ENCODE measurements at places on chromosomes 11 and 22.

- no peak for DNase-seq
Observed at GRCh38 chr11:2530855-2531200, 86.0 kb downstream of the KCNQ1 start.

DNA sequence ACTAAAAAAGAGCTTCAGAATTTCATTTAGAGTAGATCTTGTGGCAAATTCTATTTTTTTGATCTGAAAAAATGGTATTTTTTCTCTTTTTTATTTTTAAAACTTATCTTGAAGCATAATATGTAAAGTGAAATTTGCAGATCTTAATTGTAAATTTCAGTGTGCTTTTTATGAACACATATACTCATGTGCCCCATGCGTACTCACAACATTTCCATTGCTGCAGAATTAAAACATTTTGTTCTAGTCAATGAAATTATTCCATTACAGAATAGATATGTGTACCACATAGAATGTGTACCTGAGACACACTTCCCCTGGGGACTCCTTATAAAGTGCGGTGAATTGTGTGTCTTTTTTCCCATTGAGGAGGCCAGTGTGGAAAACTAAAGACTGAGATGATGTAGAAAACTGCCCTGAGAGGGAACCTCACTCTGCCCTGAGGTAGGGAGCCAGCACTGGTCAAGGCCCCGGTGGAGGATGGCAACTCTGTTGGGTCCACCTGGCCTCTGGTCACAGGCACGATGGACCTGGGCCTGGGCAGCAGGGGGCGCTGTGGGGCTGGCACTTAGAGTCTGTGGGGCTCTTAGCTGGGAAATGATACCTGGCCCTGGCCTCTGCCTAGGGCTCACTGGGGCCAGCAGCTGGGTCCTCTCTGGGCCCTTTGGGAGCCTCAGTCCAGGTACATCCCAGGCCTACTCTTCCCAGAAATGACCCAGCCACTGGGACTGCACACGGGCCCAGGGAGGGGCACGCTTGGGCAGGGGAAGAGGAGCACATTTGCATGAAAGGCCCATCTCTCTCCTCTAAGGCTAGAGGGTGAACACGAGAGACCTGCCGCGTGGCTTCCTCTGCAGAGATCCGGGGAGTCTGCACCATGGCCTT is 77.9 kb upstream of the TOP3B start:
- DNase-seq: peak; percentile 42

DNA sequence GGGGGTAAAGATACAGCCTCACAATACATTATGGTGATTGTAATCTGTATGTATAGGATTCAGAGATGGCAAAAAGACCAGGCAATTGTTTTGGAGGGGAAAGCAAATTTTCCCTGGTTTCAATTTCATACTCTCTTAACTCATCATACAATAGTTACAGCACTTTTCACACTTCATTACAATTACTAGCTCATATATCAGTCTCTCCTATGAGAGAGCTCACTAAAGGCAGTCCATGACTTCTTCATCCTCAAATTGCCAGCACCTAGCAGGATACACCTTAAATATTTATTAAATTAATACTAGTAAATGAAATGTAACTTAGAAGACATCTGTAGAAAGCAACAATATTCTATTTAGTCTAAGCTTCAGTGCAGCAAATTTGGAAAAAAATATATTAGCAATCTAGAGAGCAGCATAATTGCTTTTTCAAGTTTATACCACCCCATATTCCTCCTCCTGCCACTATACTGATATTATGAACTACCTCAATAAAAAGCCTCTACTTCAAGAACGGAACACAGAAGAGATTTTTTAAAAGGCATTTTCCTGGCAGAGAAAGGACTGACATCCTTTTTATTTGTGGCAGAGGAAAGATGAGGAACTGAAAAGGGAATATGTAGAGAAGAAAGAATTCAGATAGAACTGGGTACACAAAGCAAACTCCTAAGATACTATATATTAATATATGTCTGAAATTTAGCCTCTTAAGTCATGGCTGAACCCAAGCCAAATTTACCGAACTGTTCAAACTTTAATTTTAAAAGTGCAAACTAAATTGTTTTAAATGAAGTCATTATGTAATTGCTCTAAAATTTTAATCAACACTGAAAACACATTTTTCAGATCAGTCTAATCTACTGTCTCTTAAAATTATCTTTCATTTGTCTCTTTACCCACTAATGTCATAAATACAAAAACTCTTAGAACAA is 27.7 kb downstream of the PICALM start:
- no peak for DNase-seq

DNA sequence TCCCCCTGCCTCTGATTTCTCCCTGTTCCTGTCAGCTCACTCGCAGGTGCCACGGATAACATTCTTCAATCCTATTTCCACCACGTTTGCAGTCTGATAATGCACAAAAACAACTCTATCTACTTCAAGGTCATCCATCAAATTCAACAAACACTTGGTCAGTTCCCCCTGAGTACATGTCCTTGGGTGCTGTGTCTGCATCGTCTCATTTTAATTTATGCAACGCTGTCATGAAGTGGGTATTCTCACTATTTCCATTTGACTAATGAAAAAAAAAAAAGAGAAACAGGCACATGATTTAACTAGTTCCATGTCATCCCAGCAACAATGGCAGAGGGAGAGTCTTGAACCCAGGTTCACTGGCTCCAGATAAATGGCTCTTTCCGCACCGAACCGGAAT is 262.6 kb downstream of the LARGE1 start:
- no peak for DNase-seq

- DNase-seq: no peak
Observed at GRCh38 chr11:10770626-10771254, 19.7 kb downstream of the CTR9 start.

All from stimulated activated CD8-positive, alpha-beta memory T cell treated with anti-CD3 and anti-CD28 coated beads, Interleukin-4, amount 100 ng/mL, for 24 hours (primary cell).